ENCODE measurements at places on chromosomes 6 and 20. TPM values are rescaled to one million over a fixed set of nuclear protein-coding genes. Genes with fewer than 3 reads are reported as not detected.

Gene NHSL1
- 44.2 TPM for total RNA-seq

Gene ADNP
- 28.8 TPM for total RNA-seq

Gene MBOAT1
- 5.2 TPM for total RNA-seq

DNA sequence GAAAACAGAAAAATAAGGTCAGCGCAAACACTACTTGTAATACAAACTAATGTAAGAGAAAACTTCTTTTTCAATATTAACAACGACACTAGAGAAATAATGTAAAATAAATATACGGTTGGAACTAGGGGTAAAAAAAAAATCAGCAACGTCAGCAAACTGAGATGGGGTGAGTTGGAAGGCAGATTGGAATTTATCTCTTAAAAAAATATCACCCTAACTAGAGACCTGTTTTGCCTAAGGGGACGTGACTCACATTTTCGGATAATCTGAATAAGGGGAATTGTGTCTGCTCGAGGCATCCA lies 705 bp upstream of the UTRN start:
- no peak for DNase-seq

- no peak for DNase-seq
Measured at GRCh38 chr6:150800674-150801314, 64.7 kb upstream of the MTHFD1L start.

DNA sequence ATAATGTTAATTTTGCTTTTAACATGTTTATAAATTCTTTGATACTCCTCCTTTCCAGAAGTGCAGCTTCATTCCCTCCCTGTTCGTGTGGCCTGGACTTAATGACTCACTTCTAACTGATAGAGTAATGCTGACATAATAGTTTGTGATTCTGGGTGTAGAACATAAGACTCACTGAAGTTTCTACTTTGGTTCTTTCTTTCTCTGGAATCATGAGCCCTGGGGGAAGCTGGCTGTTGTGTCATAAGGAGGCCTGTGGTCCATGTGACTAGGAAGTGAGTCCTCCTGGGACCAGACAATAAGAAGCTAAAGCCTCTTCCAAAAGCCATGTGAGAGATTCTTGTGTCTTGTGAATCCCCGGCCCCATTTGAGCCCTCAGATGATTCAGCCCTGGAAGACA lies 30.5 kb upstream of the HLA-G start:
- DNase-seq: no peak

- peak; percentile 58 for DNase-seq
Measured at GRCh38 chr20:10637031-10637559, 36.7 kb downstream of the JAG1 start.

DNA sequence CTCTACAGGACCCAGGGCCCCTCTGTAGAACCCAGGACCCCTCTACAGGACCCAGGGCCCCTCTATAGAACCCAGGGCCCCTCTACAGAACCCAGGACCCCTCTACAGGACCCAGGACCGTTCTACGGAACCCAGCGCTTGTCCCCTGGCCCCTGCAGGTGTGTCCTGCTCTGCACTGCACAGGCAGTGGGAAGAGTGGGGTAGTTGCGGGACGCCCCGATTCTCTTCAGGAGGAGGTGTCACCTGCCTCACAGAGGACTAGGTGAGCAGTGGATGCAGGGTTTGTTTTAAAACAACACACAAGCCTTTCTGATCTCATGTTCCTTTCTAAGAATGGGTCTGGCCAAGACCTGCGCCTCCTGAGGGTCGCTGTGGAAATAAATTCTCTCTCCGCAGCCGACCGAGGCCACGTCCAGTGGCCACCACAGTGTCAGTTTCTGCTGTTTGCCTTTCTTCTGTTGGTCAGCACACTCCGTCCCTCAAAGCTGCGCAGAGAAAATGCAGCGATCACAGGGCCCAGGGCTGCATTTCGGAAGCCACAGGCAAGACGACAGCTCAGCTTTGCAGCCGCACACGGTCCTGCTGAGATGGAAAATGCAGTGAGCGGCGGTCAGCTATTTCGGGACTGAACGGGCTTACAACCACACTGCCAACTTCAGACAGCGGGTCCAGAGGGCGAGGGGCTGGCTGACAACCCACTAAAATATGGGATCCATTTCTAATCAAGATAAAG lies 135.2 kb downstream of the DLL1 start:
- DNase-seq: no peak

- DNase-seq: peak; percentile 85
Measured at GRCh38 chr6:150687508-150687907, 87.8 kb downstream of the PLEKHG1 start.

Data from Right ventricle myocardium superior (tissue), 1 donor.